ENCODE measurements at places on chromosomes 6 and 20.
A peak's percentile ranks its signal among the peaks of the same experiment; 100 is the strongest.

DNA sequence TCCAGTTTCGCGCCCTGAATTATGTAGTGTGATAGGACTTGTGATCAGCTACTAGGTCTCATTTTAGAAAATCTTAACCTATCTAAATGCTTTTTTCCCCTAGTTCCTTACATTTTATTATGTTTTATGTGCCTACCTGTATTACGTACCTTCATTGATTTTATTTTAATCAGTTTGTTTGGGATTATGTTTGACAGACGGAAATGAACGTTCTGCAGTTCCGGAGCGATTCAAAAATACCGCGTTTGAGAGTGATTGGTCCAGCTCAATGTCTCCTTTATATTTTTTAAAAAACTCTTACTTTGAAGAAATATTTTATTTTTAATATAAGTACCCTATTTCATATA lies 114.3 kb upstream of the BTN3A2 start:
- DNase-seq, result peak; percentile 40

DNA sequence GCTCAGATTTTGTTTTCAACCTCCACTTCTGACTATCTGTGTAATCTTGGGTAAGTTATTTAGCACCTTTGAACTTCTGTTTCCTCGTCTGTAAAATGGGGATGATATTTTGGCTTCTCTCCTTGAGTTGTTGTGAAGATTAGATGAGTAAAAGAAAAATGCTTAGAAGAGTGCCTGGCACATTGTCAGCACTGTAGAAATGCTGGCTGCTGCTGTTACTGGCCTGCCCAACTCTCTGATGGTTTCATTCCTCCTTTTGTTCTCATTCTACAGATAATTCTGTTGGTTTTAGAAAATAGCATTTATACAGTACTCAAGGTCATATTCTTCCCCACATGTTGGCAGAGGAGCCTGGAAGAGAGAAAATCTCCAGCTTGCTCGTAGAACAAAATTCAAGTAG lies 547.2 kb upstream of the JAG1 start:
- no peak for DNase-seq

- DNase-seq, result no peak
These were observed 25.1 kb upstream of the FAM8A1 start for GRCh38 chr6:17574866-17575560.

DNA sequence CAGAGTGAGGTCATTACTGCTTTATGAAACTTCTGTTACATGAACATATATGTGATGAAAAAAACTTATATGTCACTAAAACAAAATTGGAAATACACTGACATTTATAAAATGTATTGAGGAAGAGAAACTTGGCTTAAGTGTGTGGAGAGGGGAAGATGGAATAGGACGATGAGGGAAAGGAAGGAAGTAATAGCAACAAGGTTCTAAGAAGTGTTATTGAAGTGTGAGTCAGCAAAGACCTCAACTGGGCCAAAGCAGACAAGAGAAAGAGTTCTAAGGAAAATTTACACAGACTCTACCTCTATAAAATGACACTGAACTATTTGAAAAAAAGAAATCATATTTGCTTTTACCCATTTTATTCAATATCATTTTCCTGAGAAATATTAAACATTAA lies 38.3 kb downstream of the SNX3 start:
- DNase-seq, result no peak

- DNase-seq, result no peak
These were observed 33.9 kb upstream of the PTPRK start for GRCh38 chr6:128554302-128554701.

DNA sequence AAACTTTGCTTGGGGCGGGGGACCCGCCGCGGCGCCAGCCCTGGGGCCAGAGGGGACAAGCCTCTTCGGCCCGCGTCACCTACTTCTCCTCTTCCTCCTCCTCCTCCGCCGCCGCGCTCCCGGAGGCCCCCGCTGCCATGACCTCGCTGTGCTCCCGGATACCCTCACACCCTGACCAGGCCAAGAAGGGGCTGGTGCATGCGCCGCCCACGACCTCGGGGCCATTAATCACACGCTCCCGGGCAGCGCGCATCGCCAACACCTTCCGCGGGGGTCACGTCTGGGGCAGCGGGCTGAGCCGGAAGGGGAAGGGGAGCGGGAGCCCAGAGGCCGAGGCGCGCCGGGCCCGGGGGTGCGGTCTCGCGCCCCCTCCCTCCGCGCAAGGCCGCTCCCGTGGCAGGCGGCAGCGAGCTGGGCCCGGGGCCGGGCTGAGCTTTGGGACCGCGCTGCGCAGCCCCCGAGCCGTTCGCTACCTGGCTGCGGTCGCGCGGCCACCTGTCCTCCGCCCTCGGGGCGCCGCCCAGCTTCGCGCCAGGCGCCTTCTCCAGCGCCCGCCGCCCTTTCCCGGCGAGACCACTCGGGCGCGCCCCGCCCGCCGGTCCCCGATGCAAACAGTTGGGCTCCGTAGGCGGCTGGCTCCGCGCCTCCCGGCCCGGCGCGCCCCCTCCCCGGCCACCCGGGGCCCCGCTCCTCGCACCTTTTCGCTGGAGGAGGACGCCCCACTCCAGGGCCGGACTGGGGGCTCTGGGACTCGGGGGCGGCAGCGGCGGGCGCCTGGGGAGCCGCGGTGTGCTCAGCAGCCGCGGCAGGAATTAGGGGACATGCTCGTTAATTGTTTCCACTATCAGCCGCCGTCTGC lies 575 bp upstream of the CNR1 start:
- peak; percentile 51 for DNase-seq

GRCh38 chr6:14660806-14661579 lies 543.4 kb downstream of the CD83 start:
- peak; percentile 66 for DNase-seq

GRCh38 chr6:26118999-26119398 lies 31.8 kb downstream of the HFE start:
- no peak for DNase-seq

DNA sequence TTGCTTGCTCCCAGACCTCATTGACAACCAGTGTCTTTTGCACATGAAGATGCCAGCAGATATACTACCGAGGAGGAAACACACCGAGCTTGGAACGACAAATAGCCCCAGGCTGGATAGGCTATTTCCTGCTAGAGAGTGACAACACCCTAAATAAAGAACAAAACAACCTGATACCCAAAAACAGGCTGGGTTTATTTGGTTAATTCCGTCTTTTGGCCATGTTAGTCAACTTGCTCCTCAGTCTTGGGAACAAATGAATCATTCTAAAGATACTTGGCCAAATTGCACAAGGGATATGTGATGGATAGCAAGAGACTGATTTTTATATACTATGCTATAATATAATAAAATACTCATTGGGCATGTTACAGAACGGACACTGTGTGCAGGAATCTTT lies 11.5 kb upstream of the MUC22 start:
- DNase-seq, result no peak

- no peak for DNase-seq
These were observed 29.0 kb downstream of the MAP3K5 start for GRCh38 chr6:136763255-136763654.

- no peak for DNase-seq
These were observed 22.7 kb downstream of the CFAP206 start for GRCh38 chr6:87430499-87430898.

- no peak for DNase-seq
These were observed 232.5 kb downstream of the IBTK start for GRCh38 chr6:82015043-82015442.

Measured in germinal center (tissue), 1 donor.